Fibroblast of lung (primary cell): ENCODE measurements at places on chromosomes 3 and 15. TPM values are rescaled to one million over a fixed set of nuclear protein-coding genes. Genes with fewer than 3 reads are reported as not detected.
A peak's percentile ranks its signal among the peaks of the same experiment; 100 is the strongest.

GRCh38 chr15:60486742-60487141 is 7.8 kb upstream of the ICE2 start:
- H3K4me3 ChIP-seq = no peak overlapping the region
- no peaks in the 10 kb centered on the region for H3K36me3 ChIP-seq
- H3K27ac ChIP-seq = no peak overlapping the region
- DNase-seq = no peak

GRCh38 chr15:67480741-67481140 is 40.2 kb upstream of the C15orf61 start:
- H3K36me3 ChIP-seq = no peaks in the 10 kb centered on the region
- H3K4me1 ChIP-seq = no peaks in the 10 kb centered on the region
- DNase-seq = no peak
- no peaks in the 10 kb centered on the region for H3K27me3 ChIP-seq

GRCh38 chr3:72977060-72977808 is 19.4 kb upstream of the PPP4R2 start:
- peak; percentile 23 for DNase-seq
- H3K27ac ChIP-seq = no peak overlapping the region
- H3K27me3 ChIP-seq = no peaks in the 10 kb centered on the region
- no peaks in the 10 kb centered on the region for H3K36me3 ChIP-seq
- no peak overlapping the region for H3K4me3 ChIP-seq

DNA sequence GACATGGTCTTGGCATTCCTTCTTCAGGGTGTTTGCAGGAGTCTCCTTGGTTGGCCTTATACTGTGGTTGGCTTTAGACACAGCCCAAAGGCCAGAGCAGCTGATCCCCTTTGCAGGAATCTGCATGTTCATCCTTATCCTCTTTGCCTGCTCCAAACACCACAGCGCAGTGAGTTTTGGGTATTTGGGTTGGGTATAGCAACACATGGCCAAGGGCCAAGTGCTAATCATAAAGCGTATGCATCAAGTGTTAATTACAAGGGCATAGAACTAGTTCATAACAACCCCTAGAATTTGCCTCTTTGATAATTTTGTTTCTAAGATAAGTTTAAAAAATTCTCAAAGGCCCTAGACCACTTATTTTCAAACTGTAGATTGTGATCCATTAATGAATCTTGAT is 11.8 kb downstream of the SLC28A2 start:
- H3K27ac ChIP-seq = no peak overlapping the region
- H3K4me3 ChIP-seq = no peak overlapping the region
- no peaks in the 10 kb centered on the region for H3K36me3 ChIP-seq
- no peaks in the 10 kb centered on the region for H3K4me1 ChIP-seq

DNA sequence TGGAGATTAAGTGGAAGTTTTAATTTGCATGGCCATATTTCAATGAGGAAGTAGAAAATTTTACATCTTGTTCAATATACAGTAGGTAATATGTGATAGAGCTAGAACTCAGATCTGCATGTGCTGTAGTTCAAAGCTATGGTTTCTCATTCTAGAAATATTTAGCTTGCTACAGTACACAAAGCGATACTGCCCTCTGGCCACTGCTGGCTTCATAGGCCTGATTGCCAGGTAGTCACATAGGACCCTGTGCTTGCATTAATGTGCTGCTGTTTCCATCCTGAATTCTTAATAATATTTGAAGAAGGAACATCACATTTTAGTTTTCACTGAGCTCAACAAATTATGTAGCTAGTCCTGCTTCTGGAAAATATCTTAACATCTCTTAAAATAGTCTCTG is 87.0 kb downstream of the PLSCR2 start:
- DNase-seq = peak; percentile 66
- no peaks in the 10 kb centered on the region for H3K4me1 ChIP-seq
- H3K27me3 ChIP-seq = no peaks in the 10 kb centered on the region

DNA sequence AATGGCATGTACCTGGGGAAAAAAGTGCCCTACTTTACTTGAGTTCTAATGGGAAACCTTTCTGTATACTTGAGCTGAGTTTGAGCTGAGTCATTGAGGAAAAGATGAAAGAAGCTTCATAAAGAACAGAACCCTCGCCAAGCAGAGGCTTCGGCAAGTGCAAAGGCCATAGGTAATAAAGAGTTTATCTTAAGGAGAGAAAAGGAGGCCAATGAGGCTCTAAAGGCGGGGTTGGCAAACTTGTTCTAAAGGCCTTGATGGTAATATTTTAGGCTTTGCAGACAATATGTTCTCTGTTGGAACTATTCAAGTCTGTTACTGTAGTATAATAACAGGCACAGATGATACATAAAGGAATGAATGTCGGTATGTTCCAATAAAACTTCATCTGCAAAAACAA is 17.6 kb upstream of the TRAT1 start:
- H3K36me3 ChIP-seq = no peaks in the 10 kb centered on the region
- H3K27me3 ChIP-seq = no peaks in the 10 kb centered on the region

GRCh38 chr3:124512881-124513609 is 217.2 kb upstream of the UMPS start:
- H3K4me3 ChIP-seq = no peak overlapping the region
- peaks cover 2% of the 10 kb centered on the region for H3K4me1 ChIP-seq
- H3K36me3 ChIP-seq = no peaks in the 10 kb centered on the region
- no peak for DNase-seq

DNA sequence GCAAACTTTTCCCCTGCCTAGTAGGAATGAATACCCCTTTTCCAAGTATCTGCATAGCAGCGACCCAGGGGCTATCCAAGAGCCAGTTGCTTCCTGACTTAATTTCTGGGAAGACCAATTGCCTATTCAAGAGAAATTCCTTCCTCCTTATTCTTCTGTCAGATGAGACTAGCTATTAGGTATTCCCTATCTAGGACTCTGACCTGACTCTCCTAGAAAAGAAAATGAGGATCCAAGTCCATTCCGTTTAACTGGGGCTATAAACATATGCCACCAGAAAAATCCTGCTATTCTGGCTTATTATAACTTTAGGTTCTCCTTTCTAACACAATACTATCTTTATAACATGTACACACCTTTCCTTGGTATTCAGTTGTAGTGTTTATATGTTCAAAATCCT is 1.7 kb downstream of the HHLA2 start:
- no peak for DNase-seq
- no peak overlapping the region for H3K4me3 ChIP-seq
- no peak overlapping the region for H3K27ac ChIP-seq
- H3K27me3 ChIP-seq = no peaks in the 10 kb centered on the region

The LMAN1L gene
- total RNA-seq = not detected in 2 replicates

The GPR62 gene
- under 0.01 TPM in 2 replicates for total RNA-seq

- H3K4me3 ChIP-seq = no peak overlapping the region
- DNase-seq = no peak
- peaks cover 4% of the 10 kb centered on the region for H3K27me3 ChIP-seq
These were observed 53.3 kb downstream of the EXOG start for GRCh38 chr3:38549486-38549885.
